ENCODE measurements at places on chromosomes 16 and 17.
A peak's percentile ranks its signal among the peaks of the same experiment; 100 is the strongest.

DNA sequence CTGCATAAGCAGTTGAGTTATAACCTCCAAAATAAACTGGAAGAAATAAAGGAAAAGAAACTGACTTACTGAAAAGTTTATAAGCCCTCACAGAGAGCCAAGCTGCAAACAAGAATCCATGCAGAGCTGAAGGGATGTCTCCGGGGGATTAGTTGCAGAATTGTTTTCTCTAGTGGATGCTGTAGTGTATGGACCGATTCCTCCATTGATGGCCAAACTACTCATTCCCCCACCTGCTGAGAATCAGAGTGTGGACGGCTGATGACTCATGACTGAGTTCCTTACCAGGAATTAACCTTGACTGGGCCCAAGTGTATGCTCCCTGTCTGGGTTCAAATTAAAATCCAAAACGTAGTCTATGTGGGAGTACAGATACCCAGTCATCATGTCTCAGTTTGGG is 93.9 kb upstream of the CDH8 start:
- peaks cover 15% of the 10 kb centered on the region for H3K27me3 ChIP-seq
- H3K27ac ChIP-seq = no peak overlapping the region
- no peaks in the 10 kb centered on the region for H3K4me1 ChIP-seq
- no peak overlapping the region for H3K4me3 ChIP-seq
- DNase-seq = no peak

- H3K36me3 ChIP-seq = peaks cover 7% of the 10 kb centered on the region
- no peak overlapping the region for H3K27ac ChIP-seq
- no peaks in the 10 kb centered on the region for H3K27me3 ChIP-seq
- H3K4me1 ChIP-seq = peaks cover 7% of the 10 kb centered on the region
- DNase-seq = no peak
Measured at GRCh38 chr16:19831678-19832077, 53.0 kb downstream of the GPRC5B start.

GRCh38 chr16:81408409-81408950 is 36.1 kb upstream of the CMIP start:
- H3K4me3 ChIP-seq = no peak overlapping the region
- no peaks in the 10 kb centered on the region for H3K36me3 ChIP-seq
- H3K27me3 ChIP-seq = peaks cover 28% of the 10 kb centered on the region
- peaks cover 8% of the 10 kb centered on the region for H3K4me1 ChIP-seq
- no peak overlapping the region for H3K27ac ChIP-seq

GRCh38 chr17:79607940-79608623 is 2.8 kb downstream of the RBFOX3 start:
- H3K27ac ChIP-seq = no peak overlapping the region
- H3K27me3 ChIP-seq = peaks cover 80% of the 10 kb centered on the region
- H3K4me1 ChIP-seq = peaks cover 4% of the 10 kb centered on the region
- DNase-seq = peak; percentile 50

- peaks cover 12% of the 10 kb centered on the region for H3K27me3 ChIP-seq
- no peaks in the 10 kb centered on the region for H3K36me3 ChIP-seq
- DNase-seq = no peak
- no peak overlapping the region for H3K27ac ChIP-seq
- H3K4me3 ChIP-seq = peak overlapping the region; percentile 39
- H3K4me1 ChIP-seq = peaks cover 20% of the 10 kb centered on the region
Measured at GRCh38 chr17:63440127-63440769, 5.9 kb downstream of the CYB561 start.

DNA sequence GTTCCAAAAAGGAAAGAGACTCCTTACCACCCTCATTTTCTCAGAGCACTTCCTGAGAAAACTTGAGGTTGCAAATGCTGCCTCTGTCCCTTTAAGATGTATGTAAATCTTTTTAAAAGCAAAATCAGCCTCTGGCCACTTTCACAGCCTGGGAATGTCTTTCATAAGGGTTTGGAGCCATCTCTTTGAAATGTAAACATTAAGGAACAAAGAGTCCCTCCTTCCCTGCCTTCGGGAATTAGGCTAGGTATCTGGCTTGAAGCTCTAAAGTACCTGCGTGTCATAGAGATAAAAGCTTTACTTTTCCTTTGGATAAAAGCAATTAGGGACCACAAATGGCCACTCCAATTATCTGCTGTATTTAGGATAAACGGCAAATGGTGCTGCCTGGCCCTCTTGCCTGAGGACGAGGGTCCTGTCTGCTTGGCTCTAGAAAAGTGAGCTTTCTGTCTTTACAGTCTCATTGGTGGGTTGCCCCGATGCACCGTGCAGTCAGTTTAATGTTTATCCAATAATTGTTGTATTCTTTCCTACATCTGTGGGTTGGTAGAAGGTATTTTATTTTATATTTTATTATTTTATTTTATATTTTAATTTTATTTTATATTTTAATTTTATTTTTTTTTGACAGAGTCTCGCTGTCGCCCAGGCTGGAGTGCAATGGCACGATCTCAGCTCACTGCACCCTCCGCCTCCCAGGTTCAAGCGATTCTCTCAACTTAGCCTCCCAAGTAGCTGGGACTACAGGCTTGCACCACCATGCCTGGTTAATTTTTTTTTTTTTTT is 23.9 kb downstream of the NLRC3 start:
- no peak overlapping the region for H3K4me3 ChIP-seq
- no peak for DNase-seq

GRCh38 chr17:57356719-57357391 is 100.5 kb downstream of the MSI2 start:
- H3K4me1 ChIP-seq = peaks cover 46% of the 10 kb centered on the region
- no peak for DNase-seq
- no peaks in the 10 kb centered on the region for H3K27me3 ChIP-seq
- peaks cover 17% of the 10 kb centered on the region for H3K36me3 ChIP-seq
- peak overlapping the region; percentile 39 for H3K4me3 ChIP-seq

DNA sequence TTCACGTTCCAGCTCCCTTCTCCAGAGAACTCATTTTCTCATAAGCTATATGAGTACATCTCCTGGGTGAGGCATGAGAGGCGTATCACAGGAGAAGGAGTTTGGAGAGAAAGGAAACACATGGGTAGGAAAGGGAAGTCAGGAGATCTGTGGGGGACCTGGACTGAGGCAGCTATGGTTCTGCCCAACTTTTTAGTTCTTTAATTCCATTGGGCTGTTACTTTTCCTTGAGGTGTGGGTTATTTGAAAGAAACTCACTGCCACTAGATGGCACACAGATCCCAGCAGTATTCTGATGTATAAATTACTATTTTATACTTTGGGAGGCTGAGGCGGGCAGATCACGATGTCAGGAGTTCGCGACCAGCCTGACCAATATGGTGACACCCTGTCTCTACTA is 63.6 kb downstream of the NUP93 start:
- no peak overlapping the region for H3K4me3 ChIP-seq
- no peak for DNase-seq
- H3K4me1 ChIP-seq = peaks cover 20% of the 10 kb centered on the region
- H3K36me3 ChIP-seq = no peaks in the 10 kb centered on the region
- no peaks in the 10 kb centered on the region for H3K27me3 ChIP-seq
- H3K27ac ChIP-seq = no peak overlapping the region

DNA sequence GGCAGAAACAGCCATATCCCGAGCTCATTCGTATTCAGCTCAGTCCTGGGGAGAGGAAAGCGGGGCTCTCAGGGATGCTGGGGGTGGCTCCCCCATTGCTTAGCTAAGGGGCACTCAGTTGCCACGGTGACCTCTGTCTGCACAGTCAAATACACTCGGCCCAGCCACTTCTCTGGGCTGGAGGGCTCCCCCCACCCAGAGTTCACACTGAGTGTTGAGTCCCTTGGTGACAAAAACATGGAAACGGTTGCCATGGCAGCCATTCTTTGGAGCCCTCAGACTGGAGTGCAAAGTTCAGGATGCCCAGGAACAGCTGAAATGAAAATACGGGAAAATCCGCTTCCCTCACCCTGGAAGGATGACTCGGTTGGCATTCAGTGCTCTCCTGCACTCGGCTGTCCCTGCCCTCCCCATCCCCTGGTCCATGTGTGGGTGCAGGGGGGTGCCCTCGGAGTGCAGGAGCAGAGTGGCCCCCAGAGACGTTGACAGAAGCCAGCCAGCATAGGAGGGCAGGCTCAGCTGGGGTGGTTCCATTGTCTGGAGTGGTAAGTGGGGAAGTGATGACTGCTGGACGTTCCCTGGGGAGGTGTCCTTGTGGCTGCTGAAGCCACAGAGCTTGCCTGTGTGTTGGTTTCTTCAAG is 216.5 kb downstream of the NTN1 start:
- peak overlapping the region; percentile 39 for H3K27ac ChIP-seq
- no peaks in the 10 kb centered on the region for H3K36me3 ChIP-seq
- peaks cover 44% of the 10 kb centered on the region for H3K4me1 ChIP-seq
- peak; percentile 64 for DNase-seq
- H3K27me3 ChIP-seq = peaks cover 28% of the 10 kb centered on the region

DNA sequence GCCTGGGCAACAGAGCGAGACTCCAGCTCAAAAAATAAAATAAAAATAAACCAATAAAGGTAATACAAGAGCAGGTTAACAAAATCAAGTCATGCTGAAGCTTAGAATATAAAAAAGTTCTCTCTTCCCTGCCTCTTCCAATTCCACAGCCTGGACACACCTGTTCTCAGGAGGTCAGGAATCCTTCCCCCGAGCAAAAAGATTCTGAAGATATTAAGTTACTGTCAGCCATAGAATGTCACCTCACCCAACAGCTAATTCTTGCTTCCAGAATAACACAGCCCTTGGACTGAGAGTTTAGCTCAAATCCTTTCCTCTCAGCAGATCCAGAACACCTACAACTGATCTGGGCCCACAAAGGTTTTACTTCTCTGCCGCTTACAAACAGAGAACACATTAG is 27.1 kb downstream of the SLC39A11 start:
- no peak for DNase-seq
- H3K27me3 ChIP-seq = no peaks in the 10 kb centered on the region
- no peak overlapping the region for H3K27ac ChIP-seq
- peaks cover 7% of the 10 kb centered on the region for H3K4me1 ChIP-seq
- H3K36me3 ChIP-seq = no peaks in the 10 kb centered on the region
- H3K4me3 ChIP-seq = no peak overlapping the region

- peaks cover 29% of the 10 kb centered on the region for H3K36me3 ChIP-seq
- peaks cover 27% of the 10 kb centered on the region for H3K4me1 ChIP-seq
- no peaks in the 10 kb centered on the region for H3K27me3 ChIP-seq
- DNase-seq = no peak
- no peak overlapping the region for H3K4me3 ChIP-seq
- peak overlapping the region; percentile 20 for H3K27ac ChIP-seq
Measured at GRCh38 chr16:84566545-84567257, 51.2 kb downstream of the COTL1 start.

- H3K27me3 ChIP-seq = no peaks in the 10 kb centered on the region
- H3K36me3 ChIP-seq = no peaks in the 10 kb centered on the region
- no peak overlapping the region for H3K27ac ChIP-seq
- DNase-seq = no peak
Measured at GRCh38 chr17:29686993-29687590, 64.4 kb upstream of the CORO6 start.

DNA sequence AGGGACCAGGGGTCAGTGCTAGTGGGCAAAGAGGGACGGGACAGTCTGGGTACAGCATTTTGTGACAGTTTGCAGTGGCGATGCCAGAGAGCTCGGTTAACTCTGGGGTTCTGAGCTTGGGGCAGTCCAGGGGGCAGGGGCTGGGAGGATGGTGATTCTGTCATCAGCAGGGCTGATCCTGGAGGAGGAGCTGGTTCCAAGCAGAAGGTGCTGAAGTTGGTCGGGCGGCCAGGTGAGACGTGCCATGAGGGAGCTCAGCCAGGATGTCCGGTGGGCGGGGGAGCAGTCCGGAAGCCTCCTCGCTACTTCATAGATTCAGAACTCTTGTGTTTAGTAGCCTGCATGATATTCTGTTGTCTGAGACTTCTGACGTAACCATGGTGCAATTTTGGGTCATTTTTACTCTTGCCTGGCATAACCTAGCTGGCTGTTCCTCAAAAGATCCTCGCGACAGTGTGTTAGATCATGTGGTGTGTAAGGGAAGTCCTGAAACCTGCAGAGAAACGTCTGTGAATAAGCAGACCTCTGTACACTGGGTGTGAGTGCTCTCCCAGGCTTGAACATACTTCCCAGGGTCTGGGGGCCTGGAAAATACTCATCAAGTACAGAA is 122.0 kb downstream of the CLEC16A start:
- no peak for DNase-seq
- H3K27me3 ChIP-seq = no peaks in the 10 kb centered on the region
- no peak overlapping the region for H3K4me3 ChIP-seq
- H3K4me1 ChIP-seq = peaks cover 15% of the 10 kb centered on the region
- H3K36me3 ChIP-seq = no peaks in the 10 kb centered on the region

DNA sequence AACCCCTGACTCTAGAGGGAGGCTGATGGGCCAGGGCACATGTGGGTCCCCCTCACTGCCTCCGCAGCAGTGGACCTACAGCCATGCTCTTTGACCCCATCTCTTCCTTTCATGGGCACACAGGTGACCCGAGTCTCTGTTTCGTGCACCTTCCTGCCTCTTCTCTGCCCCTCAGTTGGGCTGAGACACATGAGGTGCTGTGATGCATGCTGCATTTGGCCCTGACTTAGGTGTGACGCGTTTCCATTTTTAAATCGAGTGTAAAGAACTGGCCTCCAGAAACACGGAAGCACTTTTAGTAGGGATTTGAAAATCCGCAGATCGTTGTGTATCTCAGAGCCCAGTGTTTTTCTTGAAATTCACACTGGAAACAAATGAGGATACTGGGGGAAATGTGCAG is 24.6 kb downstream of the C16orf90 start:
- peaks cover 20% of the 10 kb centered on the region for H3K4me1 ChIP-seq
- H3K27ac ChIP-seq = no peak overlapping the region
- no peak overlapping the region for H3K4me3 ChIP-seq
- peaks cover 3% of the 10 kb centered on the region for H3K36me3 ChIP-seq

DNA sequence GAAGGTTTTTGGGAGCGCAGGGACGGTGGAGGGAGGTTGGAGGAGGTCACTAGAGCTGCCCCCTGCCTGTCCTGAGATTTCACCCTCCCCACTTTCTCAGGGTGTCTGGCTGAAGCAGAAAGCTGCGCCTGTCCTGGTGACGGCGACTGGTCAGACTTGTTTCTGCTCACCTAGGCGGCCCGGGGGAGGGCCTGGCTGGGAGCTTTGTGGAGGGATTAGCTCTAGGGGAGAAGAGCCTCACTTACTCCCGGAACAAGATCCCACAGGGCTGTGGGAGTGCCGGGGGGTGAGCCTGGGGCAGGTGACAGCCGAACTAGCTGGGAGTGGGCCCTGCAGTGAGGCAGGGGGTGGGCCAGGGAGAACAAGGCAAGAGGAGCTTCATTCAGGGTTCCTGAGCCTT is 11.5 kb downstream of the NHERF1 start:
- H3K36me3 ChIP-seq = no peaks in the 10 kb centered on the region
- no peak for DNase-seq
- peaks cover 53% of the 10 kb centered on the region for H3K4me1 ChIP-seq

Measured in neural crest cell (in vitro differentiated cells).